Stimulated activated naive CD4-positive, alpha-beta T cell treated with Interleukin-2 at 50 U/mL for 16 hours (primary cell): ENCODE measurements at places on chromosomes 5 and 9.

DNA sequence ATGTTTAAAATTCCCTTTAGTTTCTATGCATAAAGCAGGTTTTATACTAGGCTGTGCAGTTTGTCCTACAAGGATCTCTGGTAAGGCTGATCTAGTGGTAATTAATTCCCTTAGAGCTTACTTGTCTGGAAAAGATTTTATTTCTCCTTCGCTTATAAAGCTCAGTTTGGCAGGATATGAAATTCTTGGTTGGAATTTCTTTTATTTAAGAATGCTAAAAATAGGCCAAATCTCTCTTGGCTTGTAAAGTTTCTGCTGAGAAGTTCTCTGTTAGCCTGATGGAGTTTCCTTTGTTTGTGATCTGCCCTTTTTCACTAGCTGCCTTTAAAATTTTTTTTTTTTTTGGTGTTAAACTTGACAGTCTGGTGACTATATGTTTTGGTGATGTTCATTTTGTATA lies 237.1 kb upstream of the TLE4 start:
- DNase-seq: no peak

DNA sequence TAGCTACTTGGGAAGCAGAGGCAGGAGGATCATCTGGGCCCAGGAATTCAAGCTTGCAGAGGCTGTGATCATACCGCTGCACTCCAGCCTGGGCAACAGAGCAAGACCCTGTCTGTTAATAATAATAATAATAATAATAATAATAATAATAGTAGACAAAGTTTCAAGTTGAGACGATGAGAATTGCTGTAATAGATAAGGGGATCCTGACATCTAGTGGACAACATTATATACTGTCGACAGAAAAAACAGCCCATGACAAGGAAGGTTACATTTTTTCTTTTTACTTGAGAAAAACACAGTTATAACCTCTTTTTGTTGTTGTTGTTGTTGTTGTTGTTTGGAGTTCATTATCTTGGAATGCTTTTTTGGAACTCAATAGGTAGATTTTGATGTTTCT lies 35.3 kb downstream of the NDFIP1 start:
- DNase-seq: no peak

GRCh38 chr5:74192606-74193299 lies 447.8 kb downstream of the ENC1 start:
- DNase-seq: no peak

DNA sequence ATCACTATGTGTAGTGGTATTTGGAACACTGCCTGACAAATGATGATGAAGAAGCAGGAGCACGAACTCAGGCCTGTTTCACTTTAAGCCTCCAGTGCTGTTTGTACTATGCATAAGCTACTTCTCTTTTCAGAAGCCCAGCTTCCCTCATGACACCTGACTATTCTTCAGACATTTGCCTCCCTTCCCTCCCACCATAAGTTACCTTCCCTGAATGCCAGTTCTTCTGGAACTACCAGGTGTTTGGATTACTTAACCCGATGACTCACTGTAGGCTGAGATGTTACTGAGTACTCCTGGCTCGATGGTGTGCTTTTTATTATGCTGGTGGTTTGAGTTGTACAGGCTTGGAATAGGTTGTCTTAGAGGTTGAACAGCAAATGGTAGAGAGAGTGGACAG lies 180.0 kb downstream of the SPATA31D1 start:
- no peak for DNase-seq

DNA sequence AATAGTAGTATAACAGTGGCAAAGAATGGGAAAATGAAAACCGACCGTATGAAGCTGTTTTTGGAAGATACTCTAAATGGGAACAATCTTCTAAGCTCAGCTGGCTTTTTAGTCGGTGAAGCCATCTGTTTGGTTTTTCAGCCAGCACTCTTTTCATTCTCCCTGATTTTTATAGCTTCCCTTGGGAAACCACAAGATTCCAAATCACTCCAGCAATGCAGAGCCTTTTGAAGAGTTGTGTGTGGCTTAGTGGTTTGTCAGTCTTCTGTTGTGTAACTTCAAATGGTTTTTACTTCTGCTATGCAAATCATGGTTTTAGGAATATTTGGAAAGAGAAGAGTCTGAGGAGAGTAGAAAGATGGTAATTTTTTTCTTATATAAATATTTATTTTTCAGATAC lies 180.7 kb downstream of the KDM4C start:
- no peak for DNase-seq

DNA sequence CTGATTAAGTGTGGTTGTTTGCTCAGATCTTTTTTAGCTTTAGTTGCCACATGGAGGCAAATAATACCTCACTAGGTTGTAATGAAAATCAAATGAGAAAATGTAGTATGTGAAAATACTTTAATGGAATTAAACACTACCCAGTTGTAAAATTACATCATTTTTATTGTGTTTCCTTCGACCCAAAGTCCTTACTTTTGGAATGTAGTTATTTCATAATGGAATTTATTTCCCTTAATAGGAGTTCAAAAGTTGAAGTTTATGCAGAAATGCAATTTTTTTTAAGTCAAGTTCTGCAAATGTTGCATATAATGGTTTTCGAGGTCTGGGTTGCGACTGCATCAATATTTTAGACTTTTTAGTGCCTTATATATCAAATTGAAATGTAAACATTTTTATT lies 31.0 kb downstream of the TNPO1 start:
- DNase-seq: no peak

DNA sequence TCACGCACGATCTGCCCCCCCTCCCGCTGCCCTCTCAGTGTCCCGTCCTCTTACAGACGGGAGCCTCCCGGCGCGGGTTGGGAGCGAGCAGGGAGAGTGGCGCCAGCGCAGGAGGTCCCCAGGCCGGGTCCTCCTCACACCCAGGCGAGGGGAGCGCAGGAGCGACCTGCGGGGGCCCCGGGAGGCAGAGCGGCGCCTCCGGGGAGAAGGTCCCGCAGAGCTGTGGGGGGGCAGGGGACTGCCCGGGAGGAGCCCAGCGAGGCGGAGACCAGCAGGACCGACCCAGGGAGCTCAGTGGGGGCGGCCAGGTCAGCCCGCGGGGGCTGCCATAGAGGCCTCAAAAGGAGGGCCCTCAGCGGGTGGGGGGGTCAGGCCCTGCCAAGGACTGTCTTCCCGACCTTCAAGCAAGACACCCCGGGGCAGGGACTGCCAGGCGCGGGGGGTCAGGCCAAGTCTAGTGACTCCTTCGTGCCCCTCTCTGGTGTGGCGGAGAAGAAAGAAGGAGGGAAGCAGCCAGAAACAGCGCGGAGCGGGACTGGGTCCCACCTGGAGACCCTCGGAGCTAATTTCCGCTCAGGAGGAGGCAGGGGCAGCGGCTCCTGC lies 123.3 kb upstream of the ERCC6L2 start:
- no peak for DNase-seq

- DNase-seq: no peak
Observed at GRCh38 chr9:18741945-18742344, 268.0 kb downstream of the ADAMTSL1 start.

- DNase-seq: peak; percentile 94
Observed at GRCh38 chr9:136539427-136540421, 6.1 kb downstream of the NOTCH1 start.

GRCh38 chr9:29609282-29609681 lies 2036.0 kb upstream of the C9orf72 start:
- no peak for DNase-seq

GRCh38 chr9:134040176-134040565 lies 14.9 kb downstream of the BRD3OS start:
- DNase-seq: no peak

DNA sequence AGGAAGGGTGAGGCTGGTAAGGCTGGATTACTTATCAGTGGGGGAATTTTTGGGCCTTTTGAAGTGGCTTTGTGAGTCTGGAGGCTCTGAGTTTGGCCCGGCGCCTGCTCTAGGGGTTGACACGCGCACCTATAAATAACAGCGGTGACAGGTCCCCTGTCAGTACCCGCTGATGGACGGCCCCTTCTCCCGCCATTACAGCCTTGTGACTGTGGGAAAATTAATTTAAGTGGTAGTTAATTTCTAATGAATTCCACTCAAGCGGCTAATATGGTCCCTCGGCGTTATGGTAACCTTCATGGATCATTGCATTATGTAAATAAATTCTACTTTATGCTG lies 16.5 kb downstream of the MRPL36 start:
- no peak for DNase-seq

- DNase-seq: peak; percentile 62
Observed at GRCh38 chr9:36470643-36471290, 70.7 kb upstream of the RNF38 start.

- DNase-seq: no peak
Observed at GRCh38 chr9:127931092-127931881, 710 bp upstream of the PIP5KL1 start.

- DNase-seq: no peak
Observed at GRCh38 chr9:84310883-84311282, 29.7 kb downstream of the SLC28A3 start.

GRCh38 chr5:567664-568060 lies 43.4 kb upstream of the SLC9A3 start:
- DNase-seq: no peak

- no peak for DNase-seq
Observed at GRCh38 chr9:73775757-73776156, 624.1 kb downstream of the ANXA1 start.

DNA sequence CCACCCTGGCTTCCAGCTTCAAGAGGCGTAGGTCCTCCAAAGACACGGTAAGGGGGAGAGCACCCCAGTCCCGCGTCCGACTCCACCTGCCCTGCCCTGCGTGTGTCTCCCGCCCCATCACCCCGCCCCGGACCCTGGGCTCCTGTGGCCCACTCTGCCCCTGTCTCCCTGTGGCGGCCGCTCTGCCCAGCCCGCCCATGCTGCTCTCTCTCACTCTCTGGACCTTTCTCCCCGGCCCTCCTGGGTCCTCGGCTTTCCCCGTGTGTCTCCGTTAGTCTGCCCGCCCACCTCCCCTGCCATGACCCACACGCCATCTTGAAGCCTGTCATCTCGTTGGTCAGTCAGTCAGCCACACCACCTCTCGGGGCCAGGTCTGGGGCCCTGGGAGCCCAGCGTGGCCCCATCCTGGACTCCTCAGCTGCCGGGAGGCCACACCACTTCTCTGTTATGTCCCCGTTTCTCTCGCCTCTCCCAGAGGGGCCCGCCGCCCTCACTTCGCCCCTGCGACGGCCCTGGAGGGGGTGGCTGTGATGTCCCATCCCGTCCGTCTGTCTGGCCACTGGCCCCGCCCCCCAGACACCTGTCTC lies 4.5 kb downstream of the LRRC26 start:
- no peak for DNase-seq

DNA sequence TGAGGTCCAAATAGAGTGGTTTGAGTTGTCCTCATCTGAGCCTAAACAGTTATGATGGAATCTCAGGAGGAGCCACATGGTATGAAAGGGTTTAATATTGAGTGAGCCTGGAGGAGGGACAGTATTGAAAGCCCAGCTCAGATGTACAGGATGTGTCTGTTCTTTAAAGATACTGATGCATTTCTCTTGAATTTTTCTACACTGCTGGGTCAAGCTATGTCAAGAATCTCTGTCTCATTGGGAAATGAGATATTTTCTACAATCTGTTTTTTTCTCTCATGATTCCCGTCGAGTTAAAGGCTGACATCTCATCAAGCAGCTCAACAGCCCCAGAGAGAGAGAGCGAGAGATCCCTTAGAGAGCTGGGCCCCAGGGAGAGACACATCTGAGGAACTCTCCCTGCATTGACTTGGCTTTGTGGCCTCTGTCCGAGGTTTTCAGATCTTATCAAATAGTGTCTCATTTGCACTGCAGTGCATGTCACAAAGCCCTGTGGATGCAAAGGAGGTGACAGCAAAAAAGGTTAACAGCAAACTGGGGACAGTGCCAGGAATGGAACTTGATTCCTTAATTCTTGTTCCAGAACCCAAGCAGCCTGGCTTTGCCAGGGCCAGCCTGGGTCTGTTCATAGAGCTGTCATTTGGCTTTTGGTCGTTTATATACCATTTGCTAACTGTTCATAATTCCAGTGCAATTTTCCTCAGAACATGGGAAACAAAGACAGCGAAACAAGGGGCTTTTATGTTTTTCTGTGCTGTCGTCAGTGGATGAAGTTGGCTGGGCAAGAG lies 19.0 kb upstream of the ACTBL2 start:
- no peak for DNase-seq

GRCh38 chr9:97651646-97652045 lies 18.0 kb downstream of the NCBP1 start:
- DNase-seq: no peak

DNA sequence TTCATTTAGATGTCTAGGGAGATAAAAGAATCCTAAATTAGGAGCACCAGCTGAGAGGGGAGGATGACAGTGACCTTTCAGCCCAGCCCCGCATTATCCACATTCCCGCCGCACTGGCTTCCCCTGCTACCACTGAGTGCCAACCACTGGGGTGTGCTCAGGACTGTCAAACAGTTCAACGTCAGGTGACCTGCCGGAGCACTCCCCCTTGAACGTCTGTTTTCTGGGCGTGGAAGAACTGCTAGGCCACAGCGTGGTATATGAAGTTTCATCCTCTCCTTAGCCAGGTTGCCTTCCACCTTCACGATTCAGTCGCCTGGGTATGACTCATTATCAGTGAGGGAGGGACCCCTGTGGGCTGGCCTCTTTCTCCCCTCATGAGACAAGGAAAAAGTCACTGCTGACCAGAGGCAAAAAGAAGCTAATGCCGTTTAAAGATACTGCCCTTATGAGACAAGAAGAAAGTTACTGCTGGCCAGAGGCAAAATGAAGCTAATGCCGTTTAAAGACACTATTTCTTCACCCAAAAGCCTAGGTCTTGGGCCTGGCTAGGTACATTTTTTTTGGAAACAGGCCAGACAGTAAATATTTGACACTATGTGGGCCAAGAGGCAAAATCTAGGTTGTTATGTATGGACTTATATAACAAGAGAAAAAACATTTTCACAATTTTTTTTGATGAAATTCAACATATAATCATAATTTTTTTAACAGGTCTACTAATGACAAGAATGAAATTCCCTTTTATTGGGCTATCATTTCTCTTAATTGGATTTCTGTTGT lies 4.6 kb downstream of the NMRK1 start:
- DNase-seq: peak; percentile 17

- no peak for DNase-seq
Observed at GRCh38 chr5:14726066-14726838, 61.7 kb downstream of the OTULIN start.

DNA sequence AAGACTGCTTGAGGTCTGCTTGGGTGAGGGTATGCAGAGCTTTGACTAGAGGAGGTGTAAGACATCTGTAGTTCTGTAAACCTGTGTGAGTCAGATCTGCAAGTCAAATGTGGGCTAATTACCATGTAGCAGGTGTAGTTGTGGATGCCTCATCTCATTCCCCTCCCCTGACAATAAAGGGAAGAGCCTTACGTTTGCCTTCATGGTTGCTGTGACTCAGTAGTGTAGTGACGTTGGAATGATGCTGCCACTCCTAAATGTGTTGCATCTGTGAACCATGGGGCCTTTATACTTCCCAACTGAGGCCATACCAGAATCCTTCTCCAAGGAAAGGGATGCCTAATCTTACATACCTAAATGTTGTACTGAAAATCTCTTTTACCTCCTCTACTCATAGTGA lies 26.0 kb downstream of the PRDM6 start:
- no peak for DNase-seq

GRCh38 chr9:2597483-2597882 lies 24.1 kb upstream of the VLDLR start:
- DNase-seq: no peak

DNA sequence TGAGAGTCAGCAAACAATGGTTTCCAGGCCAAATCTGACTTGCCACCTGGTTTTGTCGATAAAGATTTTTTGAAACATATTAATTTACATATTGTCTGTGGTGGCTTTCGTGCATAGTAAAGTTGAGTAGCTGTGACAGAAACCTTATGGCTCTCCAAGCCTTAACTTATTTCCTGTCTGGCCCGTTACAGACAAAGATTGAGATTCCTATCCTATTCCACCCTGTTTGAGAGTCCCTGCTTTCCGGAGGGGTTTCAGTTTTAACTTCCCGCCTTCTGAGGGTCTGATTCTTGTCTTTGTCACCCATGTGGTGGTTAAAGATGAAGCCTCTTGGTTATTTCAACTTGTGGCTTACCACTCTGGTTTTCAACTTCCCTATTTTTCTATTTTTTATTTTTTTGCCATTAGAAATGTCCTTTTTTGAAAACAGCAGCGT lies 11.4 kb downstream of the OTULIN start:
- no peak for DNase-seq
